A549 (cell line): ENCODE measurements at places on chromosomes 6 and 20.

DNA sequence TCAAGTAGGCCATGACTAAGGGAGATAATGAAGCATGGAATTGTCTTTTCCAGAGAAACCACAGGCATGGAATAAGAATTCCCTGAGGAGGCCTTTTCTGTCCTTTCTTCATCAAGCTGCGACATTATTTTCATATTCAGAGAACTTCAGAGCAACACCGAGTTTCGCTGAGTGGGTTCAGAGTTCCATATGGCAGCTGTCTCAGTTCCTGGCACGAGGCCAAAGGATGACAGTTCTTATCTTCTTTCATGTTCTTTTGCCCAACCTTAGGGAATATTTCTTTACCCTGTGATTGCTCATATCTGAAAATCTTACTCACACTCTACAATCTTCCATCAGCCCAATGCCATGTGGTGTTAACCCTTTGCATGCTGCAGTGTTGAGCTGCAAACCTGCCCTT lies 135.3 kb upstream of the BMP2 start:
- no peak for DNase-seq

GRCh38 chr6:111559188-111560097 lies 46.2 kb downstream of the TRAF3IP2 start:
- no peak for DNase-seq

- DNase-seq, result no peak
Measured at GRCh38 chr6:25366903-25367545, 87.8 kb downstream of the CARMIL1 start.

- DNase-seq, result no peak
Measured at GRCh38 chr6:36944650-36945049, 9.9 kb upstream of the PI16 start.

DNA sequence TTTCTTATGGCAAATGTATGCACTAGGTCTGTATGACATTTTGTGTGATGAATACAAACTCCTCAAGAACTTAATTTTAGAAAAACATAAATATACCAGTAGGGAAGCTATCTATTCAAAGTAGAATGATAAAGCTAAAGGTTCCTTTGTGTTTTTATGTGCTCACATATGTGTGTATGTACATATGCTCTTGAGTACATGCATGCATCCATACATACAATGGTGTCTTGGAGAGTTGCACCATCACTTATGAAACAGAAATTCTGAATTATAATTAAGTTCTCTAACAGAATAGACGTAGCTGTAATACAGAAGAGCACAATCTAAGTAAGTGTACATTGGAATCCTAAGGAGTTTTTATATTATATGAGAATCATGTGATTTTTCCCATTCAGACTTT lies 2.3 kb downstream of the NKAIN2 start:
- no peak for DNase-seq
